ENCODE measurements at places on chromosomes 16 and 17.

GRCh38 chr17:9928601-9929333 lies 23.7 kb upstream of the RCVRN start:
- no peak for DNase-seq

- DNase-seq = peak; percentile 98
Measured at GRCh38 chr17:58337600-58338453, 9.2 kb upstream of the TSPOAP1 start.

- DNase-seq = no peak
Measured at GRCh38 chr16:8663192-8664089, 11.0 kb upstream of the ABAT start.

DNA sequence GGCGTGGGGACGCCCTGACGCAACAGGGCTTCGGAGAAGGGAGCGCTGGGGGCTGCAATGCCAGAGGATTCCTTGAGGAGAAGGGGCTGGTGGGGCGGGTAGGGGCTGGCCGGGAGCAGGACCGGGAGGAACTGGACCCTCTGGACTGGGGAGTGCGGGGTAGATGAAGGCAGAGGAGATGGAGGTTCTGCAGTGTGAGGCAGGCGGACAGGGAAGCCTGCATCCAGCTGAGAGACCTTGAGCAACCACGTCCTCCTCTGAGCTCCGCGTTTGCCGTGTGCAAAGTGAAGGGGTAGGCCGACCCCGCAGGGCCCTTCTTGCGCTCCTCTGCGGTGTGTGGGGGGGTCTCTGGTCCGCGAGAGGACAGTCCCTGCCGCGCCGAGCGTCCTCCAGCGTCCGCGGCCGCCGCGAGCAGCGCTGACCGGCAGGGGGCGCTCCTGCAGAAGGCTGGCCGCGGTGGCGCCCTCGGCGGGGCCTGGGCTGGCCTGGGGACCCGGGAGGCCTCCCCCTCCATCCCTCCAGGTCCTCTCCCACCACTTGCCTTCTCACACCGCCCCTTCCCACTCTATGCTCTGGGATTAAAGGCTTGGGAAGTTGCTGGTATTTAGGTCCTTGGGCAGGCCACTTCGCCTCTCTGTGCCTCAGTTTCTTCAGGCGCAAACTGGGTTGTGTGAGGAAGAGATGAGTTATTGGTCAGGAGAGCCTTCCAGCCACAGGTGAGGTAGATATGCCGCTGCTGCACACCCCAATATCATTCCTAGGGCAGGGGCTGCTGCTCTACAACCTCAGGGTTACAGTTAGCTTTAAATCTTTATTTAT lies 9.6 kb upstream of the WNT9B start:
- DNase-seq = no peak

- DNase-seq = no peak
Measured at GRCh38 chr16:28602529-28602928, 5.7 kb upstream of the SULT1A2 start.

GRCh38 chr17:55699181-55699860 lies 23.3 kb downstream of the TMEM100 start:
- no peak for DNase-seq

DNA sequence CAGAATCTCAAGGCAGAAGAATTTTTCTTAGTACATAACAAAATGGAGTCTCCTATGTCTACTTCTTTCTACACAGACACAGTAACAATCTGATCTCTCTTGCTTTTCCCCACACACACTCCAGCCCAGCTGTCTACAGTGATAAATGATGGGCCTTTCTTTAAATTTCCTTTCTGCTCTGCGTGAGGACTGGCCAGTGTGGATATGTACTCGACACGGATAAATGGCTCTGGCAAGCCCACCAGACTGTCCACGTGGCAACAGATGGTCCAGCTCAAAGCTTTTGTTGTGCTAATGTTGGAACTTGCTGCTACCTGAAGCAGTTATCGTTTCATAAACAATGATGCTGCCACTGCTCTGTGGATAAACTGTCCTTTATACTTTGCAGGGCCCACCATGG lies 410.7 kb downstream of the TMEM114 start:
- DNase-seq = no peak

DNA sequence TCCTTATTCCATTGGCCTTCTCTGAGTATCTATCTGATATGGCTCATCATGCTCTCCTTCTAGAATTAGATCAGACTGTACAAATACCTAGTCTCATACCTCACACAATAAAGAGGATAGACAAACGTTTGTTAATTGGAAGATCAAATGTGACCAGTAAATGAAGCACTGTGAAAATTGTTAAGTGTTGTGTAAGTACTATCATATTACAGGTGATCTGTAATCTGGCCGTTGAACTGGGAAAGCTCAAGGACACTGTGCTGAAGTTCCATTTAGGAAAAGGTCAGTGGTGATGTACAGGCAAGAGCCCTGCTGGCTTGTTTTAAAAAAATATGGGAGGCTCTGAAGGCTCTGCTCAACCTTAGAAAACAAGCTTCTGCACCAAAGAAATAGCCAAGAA lies 38.5 kb upstream of the CORO6 start:
- DNase-seq = no peak

GRCh38 chr17:37802712-37803416 lies 58.0 kb upstream of the HNF1B start:
- DNase-seq = no peak

DNA sequence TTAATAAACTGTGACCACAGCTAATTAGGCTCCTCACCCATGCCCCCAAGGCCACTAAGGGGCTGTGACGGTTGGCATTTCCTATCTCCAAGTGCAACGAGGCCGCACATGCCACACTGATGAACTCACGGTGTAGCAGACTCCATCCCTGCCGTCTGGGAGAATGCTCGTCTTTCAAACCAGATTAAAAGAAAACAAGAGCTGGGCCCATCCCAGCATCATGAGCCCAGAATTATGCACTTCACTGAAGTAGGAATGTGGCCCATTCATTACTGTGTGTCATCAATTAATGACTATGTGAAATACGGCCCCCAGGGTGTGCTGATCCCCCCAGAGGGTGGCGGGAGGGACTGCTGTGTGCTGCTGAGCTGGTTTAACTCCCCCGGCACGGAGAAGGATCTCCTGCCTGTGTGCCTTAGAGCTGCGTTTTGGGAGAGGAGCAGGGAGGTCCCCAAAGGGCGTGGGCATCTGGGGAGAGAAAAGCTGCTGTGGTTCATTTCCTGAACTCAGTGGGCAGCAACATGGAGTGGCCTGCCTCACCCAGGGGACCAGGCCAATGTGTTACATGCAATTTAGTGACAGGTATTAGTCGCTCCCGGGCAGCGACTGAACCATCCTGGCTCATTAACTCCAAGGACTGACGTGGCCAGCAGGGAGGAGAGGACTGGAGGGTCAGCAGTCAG lies 194.5 kb downstream of the FOXL1 start:
- DNase-seq = no peak
